ENCODE measurements at places on chromosomes 5 and 9.

DNA sequence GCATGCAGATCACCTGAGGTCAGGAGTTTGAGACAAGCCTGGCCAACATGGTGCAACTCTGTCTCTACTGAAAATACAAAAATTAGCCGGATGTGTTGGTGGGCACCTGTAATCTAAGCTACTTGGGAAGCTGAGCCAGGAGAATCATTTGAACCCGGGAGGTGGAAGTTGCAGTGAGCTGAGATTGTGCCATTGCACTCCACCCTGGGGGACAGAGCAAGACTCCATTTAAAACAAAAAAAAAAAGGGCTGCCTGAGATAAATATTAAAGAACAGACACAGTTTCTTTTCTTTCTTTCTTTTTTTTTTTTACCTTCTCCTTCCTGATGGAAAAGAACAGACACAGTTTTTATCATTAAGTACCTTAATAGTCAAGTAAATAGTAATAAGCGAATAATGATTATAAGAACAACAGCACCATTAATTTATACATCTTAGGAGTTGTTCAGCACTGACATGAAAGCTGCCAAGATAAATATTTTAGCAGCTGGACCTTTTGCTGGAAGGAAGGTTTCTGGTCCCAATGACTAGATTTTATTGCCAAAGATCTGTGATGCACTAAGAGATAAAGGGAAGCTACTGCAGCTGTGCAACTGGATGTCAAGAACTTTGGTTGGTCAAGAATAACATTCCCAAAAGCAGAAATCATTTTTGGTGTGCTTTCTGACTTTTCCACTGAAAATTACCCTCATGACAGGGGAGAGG lies 7.0 kb downstream of the CENPP start:
- no peak for DNase-seq

DNA sequence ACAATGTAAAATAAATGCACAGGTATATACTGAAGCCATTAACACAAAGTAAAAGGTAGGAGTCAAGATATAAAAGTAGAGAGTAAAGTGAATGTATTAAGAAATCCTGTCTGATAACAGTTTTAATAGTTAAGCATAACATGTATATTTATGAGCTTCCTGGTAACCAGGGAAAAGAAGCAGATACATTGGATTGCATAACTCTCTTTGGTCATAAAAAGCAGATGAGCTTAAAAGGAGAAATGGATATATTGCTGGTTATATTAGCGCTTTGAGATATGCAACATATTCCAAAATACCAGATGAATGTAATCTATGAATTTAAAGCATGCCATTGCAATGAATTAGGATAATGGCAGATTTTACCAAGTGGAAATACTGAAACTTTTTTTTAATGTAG lies 6.2 kb upstream of the TNFSF8 start:
- no peak for DNase-seq

DNA sequence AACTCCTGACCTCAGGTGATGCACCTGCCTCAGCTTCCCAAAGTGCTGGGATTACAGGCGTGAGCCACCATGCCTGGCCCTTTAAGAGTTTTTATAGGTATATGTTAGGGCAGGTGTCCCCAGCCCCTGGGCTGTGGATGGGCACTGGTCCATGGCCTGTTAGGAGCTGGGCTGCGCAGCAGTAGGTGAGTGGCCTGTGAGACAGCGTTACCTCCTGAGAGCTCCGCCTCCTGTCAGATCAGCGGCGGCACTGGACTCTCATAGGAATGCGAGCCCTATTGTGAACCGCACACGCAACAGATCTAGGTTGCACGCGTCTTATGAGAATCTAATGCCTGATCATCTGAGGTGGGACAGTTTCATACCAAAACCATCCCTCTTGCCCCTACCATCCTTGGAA lies 173.4 kb downstream of the GOLPH3 start:
- DNase-seq = no peak

DNA sequence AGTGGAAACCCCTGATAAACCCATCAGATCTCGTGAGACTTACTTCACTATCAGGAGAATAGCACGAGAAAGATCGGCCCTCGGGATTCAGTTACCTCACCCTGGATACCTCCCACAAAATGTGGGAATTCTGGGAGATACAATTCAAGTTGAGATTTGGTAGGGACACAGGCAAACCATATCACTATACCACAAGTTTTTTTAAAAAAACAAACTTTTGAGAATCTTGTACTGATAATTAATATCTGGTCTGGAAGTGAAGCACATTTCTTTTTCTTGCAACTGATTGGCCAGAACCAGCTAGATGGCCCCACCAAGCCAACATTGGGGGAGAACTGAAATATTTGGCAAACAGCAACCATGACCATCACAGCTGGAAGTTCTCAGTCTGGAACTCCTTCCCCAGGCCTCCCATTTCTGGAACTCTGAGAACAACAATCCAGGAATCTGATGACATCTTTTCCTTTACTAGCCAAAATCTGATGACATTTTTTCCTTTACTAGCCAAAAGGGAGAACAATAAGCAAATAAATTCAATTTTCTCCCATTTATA lies 51.8 kb upstream of the CDKN2B start:
- no peak for DNase-seq

GRCh38 chr9:102514541-102514940 lies 480.6 kb upstream of the CYLC2 start:
- DNase-seq = no peak

DNA sequence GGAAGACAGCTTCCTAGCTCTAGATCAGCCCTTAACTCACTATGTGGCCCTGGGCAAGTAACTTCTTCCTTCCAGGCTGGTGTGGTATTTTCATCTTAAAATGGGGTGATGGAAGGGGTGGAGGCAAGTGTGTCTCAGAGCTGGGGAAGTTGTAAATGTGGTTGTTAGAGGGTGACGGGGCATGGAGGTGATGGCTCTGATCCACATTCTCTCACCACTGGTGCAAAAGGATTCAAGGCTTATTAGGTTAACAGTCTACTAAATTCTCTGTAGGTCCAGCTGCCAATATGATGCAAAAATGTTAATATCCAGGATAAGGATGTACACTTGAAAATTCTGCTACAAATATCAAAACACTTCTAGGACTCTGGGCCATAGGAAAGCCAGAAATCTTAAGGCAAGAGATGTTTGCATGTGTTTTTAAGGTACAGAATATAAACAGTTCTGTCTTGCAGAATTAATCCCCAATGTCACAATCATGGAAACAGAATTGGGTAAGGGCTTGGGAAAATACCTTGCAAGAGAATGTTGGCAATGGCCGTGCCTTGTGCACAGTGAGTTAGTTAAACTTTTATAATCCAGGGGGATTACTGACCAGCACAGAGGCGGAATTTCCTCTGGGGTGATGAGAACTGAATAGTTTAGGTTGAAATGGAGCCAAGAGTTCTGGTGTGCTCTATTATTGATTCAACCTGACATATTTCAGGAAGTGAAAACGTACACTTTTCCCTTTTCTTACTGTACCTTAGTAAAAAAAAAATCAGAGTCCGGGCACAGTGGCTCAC lies 19.8 kb downstream of the TNFSF15 start:
- DNase-seq = no peak

GRCh38 chr5:39775086-39775796 lies 350.5 kb upstream of the DAB2 start:
- no peak for DNase-seq

DNA sequence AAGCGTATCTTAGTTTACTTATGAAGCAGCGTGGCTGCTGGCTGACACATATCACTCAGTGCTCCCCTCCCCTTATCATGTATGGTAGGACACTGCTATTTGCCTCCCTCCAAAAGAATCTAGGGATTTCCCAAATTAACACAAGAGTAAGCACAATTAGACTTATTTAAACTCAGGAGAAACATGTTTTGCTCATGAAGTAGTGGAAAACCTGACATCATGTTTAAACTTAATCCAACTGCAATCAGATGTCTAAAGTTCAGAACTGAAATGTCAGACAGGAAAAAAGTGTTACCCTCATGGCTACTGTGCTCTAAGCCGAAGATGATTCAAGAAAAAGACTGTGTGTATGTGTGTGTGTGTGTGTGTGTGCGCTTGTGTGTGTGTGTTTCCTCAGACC lies 324.1 kb upstream of the TNC start:
- DNase-seq = no peak

DNA sequence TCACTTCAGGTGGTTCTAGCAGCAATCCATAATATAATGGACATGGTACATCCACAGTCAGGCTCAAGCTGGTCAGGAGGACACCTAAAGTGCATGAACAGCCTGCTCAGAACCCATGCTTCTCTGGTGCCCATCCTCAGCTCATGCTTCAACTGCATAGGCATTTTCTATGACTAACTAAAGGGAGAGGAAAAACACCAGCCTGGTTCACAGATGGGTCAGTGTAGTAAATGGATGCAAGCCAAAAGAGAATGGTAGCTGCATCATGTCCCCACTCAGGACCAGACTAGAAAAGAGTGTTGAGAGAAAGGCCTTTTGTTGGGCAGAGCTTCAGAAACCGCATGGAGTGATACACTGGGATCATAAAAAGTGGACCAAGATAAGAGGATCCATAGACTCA lies 556.6 kb downstream of the TLE1 start:
- no peak for DNase-seq

- DNase-seq = no peak
Observed at GRCh38 chr9:107606149-107606790, 116.7 kb upstream of the KLF4 start.

GRCh38 chr9:76445976-76446375 lies 13.0 kb upstream of the GCNT1 start:
- DNase-seq = no peak

DNA sequence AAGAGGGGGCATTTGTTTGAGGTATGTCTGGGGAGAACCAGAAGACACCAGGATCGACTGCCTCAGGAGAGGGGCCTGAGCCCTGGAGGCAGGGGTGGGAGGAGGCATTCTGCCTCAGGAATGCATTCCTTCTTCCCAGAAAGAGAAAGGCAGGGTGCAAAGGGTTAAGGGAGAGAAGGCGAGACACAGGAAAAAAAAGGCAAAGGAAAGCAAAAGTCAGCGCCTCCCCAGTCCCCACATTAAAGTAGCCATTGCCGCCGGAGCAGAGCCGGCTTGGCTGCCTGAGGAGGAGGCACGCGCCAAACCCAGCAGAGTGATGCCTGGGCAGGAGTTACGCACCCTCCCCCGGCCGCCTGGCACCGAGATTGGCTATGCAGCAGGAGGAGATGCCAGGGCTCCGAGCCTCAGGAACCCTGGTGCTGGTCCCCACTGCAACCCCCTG lies 123.8 kb upstream of the PHYKPL start:
- no peak for DNase-seq

Data from NCI-H1105 (cell line).